IMR-90 (cell line): ENCODE measurements at places on chromosomes 7 and 10.

- no peaks in the 10 kb centered on the region for H3K4me1 ChIP-seq
Measured at GRCh38 chr7:133491846-133492652, 239.2 kb downstream of the EXOC4 start.

- H3K36me3 ChIP-seq = no peaks in the 10 kb centered on the region
- H3K27me3 ChIP-seq = no peaks in the 10 kb centered on the region
- no peak for DNase-seq
- H3K4me1 ChIP-seq = no peaks in the 10 kb centered on the region
Measured at GRCh38 chr10:105063796-105064195, 422.7 kb downstream of the SORCS3 start.

DNA sequence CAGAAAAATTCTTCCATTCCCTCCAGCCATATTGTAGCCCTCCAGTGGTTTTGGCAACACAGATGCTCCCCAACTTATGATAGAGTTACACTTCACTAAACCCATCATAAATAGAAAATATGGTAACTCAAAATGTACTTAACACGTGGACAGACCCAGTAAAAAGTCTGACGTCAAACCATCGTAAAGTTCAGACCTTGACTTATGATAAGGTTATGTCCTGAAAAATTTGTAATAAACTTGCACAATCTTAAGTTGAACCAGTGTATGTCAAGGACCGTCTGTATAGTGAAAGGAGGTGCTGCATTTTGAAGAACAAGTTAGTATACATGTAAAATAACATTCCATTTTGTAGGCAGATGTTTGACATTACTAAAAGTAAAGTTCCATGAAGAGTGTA is 142.8 kb downstream of the NSUN6 start:
- no peak overlapping the region for H3K27ac ChIP-seq
- H3K36me3 ChIP-seq = no peaks in the 10 kb centered on the region
- DNase-seq = no peak
- H3K27me3 ChIP-seq = no peaks in the 10 kb centered on the region
- no peak overlapping the region for H3K4me3 ChIP-seq
- no peaks in the 10 kb centered on the region for H3K4me1 ChIP-seq

GRCh38 chr7:121020249-121020988 is 31.9 kb downstream of the CPED1 start:
- peak overlapping the region; percentile 2; the same call in 1 of the 2 replicates for H3K27ac ChIP-seq
- no peak overlapping the region for H3K4me3 ChIP-seq
- peak; percentile 72 for DNase-seq
- H3K36me3 ChIP-seq = peaks cover 2% of the 10 kb centered on the region; the same call in 1 of the 2 replicates
- H3K4me1 ChIP-seq = peaks cover 18% of the 10 kb centered on the region
- H3K27me3 ChIP-seq = no peaks in the 10 kb centered on the region

DNA sequence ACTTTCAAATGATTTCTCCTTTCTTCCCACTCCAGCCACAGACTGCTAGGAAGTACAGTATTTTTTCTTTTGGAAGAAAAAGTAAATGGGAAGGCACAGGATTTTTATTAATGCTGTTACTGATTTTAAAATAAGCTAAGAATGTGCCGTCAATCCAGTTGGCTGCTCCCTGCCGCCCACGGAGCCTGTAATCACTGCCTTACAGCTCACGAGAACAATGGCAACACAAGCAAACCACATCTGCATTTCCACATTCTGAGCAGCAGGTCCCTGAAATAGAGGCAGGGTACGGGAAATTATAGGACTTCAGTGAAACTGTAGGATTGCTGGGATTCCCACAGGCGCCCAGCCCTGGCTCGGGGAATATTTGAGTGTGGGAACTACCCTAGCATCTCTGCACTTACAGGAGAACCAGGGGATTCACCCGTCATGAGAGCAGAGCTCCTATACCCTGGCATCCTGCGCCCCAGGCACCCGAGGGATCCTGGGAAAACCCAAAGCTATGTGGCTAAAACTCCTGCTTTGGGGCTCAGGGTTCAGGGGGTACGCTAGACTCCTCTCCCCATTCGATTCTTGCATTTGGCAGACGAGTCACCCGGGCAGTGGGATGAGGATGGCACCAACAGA is 72.9 kb upstream of the TNS3 start:
- H3K4me1 ChIP-seq = peaks cover 28% of the 10 kb centered on the region
- H3K27me3 ChIP-seq = no peaks in the 10 kb centered on the region; the same call in 1 of the 2 replicates
- H3K36me3 ChIP-seq = no peaks in the 10 kb centered on the region
- H3K27ac ChIP-seq = no peak overlapping the region
- peak; percentile 73 for DNase-seq

- no peak overlapping the region for H3K4me3 ChIP-seq
- no peaks in the 10 kb centered on the region for H3K27me3 ChIP-seq
- H3K27ac ChIP-seq = no peak overlapping the region
- no peaks in the 10 kb centered on the region for H3K36me3 ChIP-seq
- DNase-seq = no peak
- peaks cover 23% of the 10 kb centered on the region for H3K4me1 ChIP-seq
Measured at GRCh38 chr10:14409247-14409646, 78.5 kb upstream of the FRMD4A start.

GRCh38 chr7:157619753-157620525 is 283.1 kb downstream of the DNAJB6 start:
- H3K4me3 ChIP-seq = no peak overlapping the region
- H3K27ac ChIP-seq = no peak overlapping the region
- no peak for DNase-seq
- no peaks in the 10 kb centered on the region for H3K36me3 ChIP-seq
- no peaks in the 10 kb centered on the region for H3K27me3 ChIP-seq
- H3K4me1 ChIP-seq = no peaks in the 10 kb centered on the region

DNA sequence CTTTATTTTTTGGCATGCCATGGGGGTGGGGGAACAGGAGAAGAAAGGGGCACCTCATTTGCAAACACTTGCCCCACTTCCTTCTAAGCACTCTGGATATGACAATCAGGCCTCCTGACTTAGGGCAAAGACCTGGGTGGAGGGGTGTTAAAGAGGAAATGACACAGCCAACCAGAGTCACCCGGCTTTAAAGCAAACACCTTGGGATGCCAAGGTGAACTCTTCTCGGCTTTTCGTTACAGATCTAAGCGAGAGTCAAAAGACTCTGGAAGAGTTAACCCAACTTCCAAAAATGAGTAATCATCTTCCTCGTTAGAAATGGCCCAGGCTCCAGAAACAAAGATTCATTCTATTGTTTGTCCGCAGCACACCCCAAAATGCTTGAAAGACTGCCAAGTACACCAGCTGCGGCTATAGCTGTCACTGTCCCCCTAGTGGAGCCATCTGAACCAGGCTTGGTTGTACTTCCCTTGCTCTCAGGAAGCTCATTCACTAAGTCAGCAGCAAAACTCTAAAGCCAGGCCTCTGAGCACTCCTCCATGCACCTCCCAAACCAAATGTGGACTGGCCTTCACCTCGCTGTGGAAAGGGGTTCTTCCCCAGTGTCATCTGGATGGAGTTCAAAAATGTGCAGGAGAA is 24.8 kb downstream of the FAM53B start:
- DNase-seq = peak; percentile 52
- peaks cover 5% of the 10 kb centered on the region; the same call in 1 of the 2 replicates for H3K4me1 ChIP-seq
- H3K27ac ChIP-seq = no peak overlapping the region
- no peaks in the 10 kb centered on the region for H3K27me3 ChIP-seq
- H3K4me3 ChIP-seq = no peak overlapping the region

- H3K36me3 ChIP-seq = no peaks in the 10 kb centered on the region
- no peaks in the 10 kb centered on the region for H3K27me3 ChIP-seq
- H3K4me3 ChIP-seq = no peak overlapping the region
- DNase-seq = no peak
- H3K4me1 ChIP-seq = no peaks in the 10 kb centered on the region
Measured at GRCh38 chr7:154330318-154330717, 278.1 kb downstream of the DPP6 start.

GRCh38 chr7:30048582-30048981 is 20.4 kb downstream of the PLEKHA8 start:
- no peaks in the 10 kb centered on the region for H3K27me3 ChIP-seq
- DNase-seq = no peak
- H3K27ac ChIP-seq = no peak overlapping the region
- no peaks in the 10 kb centered on the region for H3K4me1 ChIP-seq

GRCh38 chr10:58943256-58943890 is 233.1 kb upstream of the PHYHIPL start:
- H3K4me3 ChIP-seq = no peak overlapping the region
- H3K27ac ChIP-seq = no peak overlapping the region
- no peaks in the 10 kb centered on the region for H3K4me1 ChIP-seq
- no peaks in the 10 kb centered on the region for H3K36me3 ChIP-seq

GRCh38 chr7:100475549-100475948 is 3.5 kb downstream of the TSC22D4 start:
- peaks cover 16% of the 10 kb centered on the region for H3K4me1 ChIP-seq
- H3K27me3 ChIP-seq = no peaks in the 10 kb centered on the region
- 0 out of 2 replicates have a peak overlapping the region, but pooled peaks have one; percentile 24 for H3K27ac ChIP-seq
- no peak overlapping the region; the same call in 1 of the 2 replicates for H3K4me3 ChIP-seq
- no peak for DNase-seq
